ENCODE measurements at places on chromosomes 12 and 14.

DNA sequence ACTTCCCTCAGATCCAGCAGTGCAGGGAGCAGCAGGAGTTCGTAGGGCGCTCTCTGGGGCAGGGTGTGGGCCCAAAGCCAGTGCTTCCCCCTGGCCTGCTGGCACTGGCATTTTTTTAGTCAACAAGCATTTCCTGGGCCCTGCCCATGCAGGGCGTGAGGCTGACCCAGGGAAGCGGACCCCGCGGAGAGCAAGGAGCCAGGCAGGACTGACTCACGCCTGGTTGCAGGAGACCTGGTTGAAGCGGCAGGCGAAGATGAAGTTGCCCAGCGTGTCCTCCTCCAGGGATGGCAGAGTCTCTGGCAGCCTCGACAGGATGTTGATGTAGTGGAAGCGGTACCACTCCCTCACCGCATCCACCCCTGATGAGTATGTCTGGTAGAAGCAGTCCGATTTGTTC lies 13.5 kb downstream of the SCNN1A start:
- DNase-seq, result no peak

- no peak for DNase-seq
These were observed 141.2 kb downstream of the STXBP6 start for GRCh38 chr14:24908592-24909236.

GRCh38 chr14:94663965-94664704 lies 51.9 kb downstream of the SERPINA3 start:
- no peak for DNase-seq

DNA sequence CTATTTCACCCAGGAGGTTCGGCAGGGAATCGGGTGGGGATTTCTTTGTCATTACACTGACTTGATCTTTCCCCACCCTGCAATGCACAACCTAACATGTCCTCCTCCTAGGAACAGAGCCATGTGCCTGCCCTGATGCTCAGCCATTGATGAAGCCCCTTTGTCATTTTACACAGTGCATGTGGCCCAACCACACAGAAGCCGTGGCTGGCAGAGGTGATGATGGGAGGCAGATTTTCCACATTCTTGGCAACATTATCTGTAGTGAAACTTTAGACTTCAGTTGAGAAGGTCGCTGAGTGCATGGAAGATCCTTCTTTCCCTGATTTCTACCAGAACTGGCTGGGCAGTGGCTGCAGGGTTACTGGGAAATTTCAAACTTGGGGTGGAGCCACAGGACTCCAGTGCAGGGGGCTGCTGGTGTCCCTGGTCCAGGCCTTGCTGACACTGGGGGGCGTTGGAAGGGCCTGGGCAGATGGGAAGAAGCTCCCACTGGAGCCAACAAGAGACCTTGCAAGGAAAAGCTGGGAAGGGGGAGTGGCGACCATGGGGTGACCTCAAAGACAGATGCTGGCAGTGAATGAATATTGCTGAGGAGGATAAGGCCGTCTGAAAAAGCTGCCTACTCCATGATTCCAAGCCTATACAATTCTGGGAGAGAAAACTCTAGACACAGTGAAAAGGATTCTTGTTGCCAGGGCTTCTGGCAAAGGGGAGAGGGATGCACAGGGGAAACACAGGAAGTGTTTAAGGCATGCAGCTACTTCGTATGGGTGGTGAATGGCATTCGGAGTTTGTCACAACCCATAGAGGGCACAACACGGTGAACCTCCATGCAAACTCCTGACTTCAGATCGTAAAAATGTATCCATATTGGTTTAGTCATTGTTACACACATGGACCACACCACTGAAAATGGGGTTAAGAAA lies 41.8 kb upstream of the P2RX7 start:
- DNase-seq, result no peak

- DNase-seq, result no peak
These were observed 2.0 kb downstream of the PKP2 start for GRCh38 chr12:32894566-32894965.
